ENCODE measurements at places on chromosomes 12 and 14.

DNA sequence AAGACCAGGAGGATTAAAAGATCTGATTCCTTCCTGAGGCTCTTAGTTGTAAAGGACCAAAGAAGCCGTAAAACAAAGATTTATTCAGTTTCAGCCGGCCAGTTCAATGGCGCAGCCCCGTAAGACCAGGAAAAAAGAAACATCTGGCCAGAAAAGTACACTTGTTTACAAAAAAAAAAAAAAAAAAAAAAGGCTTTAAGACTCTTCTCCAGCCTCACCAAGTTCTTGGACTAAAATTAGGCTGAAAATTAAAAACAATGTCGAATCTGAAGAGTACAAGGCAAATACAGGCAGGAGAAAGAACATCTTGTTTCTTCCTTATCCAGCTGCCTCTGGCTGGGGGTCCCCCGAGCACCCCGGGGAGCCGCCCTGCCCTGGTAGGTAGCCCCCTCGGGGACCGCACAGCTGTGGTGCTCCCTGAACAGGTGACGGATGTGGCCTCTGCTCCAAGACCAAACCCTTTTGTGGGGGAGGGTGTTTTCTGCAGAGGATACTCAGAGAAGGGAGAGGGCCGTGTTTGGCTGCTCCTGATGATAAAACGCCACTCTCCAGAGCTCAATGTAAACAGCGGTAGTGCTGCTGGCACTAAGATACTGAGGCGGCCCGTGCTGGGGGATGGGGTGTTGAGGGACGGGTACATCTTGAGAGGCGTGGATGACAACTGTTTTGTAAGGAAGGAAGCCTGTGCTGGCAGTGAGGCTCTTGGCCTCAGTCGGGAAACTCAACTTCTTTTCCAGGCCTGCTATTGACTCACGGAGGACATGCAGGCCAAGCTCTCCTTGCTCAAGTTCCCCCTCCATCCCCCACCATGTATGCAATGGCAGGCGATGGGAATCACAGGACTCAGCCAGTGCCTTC is 201.0 kb upstream of the DIO3 start:
- no peak for DNase-seq

DNA sequence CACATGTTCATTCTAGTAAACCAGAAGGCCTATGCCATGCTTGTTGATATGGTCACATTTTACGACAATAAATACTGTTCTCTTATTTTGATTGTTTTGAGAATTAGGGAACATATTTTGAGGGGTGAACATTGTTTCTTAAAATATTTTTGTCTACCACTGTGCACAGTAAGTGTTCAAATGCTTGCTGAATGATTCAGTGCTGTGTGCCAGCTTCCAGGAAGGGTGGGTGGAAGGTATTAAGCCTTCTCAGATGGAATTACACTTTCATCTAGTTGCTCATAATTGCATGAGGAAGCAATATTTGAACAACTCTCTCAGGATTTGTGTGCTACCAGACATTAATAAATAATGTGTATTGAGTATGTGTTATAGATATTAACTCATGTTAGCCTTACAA is 15.5 kb upstream of the TMX1 start:
- no peak for DNase-seq

DNA sequence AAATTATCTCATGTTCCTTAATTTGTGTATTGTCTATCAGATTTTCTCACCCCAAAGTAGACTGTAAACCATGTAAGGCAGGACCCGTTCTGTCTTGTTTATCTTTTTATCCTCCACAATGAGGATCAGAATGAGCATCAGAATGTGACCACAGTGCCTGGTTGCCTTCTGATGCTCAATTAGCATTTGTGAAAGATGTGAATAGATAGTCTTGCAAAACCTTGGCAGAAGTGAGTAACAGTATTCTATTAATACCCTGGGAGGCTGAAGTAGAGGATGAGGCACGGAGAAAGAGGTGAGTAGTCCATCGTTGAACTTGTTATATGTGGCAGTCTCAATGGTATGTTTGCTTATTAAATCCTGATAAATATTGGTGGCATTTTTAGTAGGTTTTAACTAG is 781.4 kb downstream of the NRXN3 start:
- DNase-seq: no peak

DNA sequence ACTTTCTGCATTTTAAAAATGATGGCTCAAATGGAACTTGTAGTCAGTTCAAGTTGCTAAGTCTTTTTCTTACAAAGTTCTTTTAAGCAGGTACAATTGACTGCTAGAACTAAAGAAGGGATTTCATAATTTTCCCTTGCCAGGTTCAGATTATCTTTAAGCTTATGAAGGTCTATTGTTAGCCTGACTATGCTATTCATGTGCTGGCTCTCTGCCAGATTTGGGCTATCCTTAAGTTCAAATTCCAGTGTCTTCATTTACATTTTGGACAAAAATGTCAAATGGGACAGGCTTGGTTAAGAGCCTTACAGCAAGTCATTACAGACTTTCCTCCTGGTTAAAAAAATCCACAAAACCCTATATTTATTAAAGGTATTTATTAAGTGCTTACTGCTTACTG is 42.3 kb downstream of the INSM2 start:
- no peak for DNase-seq

- no peak for DNase-seq
These were observed 37.6 kb upstream of the SPTLC2 start for GRCh38 chr14:77654001-77654441.

- no peak for DNase-seq
These were observed 34.6 kb downstream of the HECTD4 start for GRCh38 chr12:112347581-112347982.

Data from NCI-H1105 treated with DMSO at 0.1 percent for 48 hours (cell line).